ENCODE measurements at places on chromosomes 7 and 10.

DNA sequence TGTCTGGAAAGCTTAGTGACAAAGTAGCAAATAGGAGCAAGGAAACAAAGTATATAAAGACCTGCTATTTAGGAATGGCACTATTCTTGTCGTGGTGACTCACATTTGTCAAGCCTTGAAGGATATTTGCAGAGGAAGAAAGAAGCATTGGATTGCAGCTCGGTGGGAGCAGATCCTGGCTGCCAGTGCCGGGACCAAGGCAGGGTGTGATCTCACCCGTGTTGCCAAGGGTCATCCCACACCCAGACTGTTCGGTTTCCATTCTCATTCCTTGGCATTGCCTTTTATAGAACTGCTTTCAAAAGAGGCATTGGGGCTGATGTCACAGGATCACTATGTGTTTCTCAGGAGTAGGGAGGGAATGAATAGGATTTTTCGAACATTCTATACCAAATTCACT lies 176.2 kb downstream of the GALNT17 start:
- no peak for DNase-seq

DNA sequence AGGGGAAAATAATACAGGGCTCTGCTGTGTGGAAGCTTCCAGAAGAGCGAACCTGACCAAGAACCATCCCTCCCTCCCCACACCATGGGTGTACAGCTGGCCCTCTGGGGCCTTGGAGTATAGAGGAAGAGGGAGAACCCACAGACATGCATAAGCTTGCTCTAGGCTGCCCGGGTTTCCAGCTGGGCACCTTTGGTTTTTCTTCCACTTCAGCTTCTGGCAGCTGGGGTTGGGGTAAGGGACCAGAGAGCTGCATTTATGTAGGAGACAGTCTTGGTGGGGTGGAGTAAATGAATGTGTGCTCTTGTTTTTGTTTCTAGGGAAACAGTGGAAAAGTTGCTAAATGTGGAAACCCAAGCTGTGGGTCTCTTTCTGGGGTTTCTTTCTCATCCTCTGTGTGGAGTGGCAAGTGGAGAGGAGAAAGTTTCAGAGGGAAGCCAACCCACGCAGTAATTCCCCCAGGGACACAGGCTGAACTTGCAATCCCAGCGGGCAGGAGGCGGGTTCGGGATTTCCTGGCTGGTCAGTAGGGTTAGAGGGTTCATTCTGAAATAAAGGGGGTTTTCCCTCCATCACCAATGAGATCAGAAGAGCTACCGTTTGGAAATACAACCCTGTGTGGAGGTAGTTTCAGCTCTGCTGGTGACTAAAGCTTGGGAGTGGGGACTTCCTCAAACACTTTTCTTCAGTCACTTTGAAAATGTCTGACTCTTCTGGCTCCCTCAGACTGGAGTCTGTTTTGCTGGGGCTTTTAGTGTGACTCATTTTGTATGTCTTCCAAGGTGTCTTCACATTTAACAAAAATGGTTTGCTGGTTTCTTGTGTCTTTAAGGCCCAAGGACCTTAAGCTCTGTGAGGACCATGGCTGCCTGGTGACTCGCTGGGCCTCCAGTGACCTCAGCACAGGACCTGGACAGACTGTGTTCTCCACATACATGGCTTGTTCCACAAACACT lies 22.2 kb upstream of the SRGN start:
- no peak for DNase-seq

GRCh38 chr7:65927489-65928448 lies 54.2 kb downstream of the GUSB start:
- no peak for DNase-seq

DNA sequence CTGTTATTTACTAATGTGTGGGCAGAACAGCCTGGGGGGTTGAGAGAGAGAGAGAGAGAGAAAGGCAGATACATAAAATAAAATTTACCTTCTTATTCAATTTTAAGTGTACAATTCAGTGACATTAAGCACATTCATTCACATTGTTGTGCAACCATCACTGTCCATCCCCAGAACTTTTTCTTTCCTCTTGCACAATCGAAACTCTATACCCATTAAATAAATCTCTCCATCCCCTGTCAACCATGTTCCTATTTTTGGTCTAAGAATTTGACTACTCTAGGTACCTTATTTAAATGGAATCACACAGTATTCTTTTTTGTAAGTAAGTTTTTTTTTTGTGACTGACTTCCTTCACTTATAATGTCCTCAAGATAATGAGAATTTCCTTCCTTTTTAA lies 181.6 kb downstream of the SND1 start:
- no peak for DNase-seq

DNA sequence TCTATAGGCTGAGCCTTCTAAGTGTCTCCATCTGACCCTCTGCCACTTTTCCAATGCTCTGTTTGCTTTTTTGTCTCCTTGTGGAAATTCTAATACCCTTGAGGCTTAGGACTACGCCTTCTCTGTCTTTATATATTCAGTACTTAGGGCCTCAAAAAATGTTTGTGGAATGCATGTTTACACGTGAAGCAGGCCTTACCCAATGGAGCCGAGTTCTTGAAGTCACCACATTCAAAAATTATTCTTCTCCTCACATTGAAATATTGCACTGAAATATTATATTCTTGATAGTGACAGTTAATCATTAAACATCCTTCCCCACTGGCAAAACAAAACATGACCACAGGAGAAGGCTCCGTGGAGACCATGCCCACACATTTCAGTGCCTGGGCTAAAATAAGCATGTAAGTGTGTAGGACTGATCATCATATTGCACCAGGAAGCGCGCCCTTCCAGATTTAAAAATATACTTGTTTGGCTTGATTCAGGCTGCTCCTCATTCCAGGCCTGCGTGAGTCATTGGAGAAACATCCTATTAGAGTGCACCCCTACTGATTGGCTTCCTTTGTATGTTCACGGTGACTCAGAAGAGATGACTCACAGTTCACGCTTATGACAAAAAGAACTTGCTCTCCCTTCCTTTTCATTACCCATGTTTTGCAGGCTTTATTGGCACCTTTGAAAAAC lies 307.4 kb upstream of the AOAH start:
- peak; percentile 84 for DNase-seq

DNA sequence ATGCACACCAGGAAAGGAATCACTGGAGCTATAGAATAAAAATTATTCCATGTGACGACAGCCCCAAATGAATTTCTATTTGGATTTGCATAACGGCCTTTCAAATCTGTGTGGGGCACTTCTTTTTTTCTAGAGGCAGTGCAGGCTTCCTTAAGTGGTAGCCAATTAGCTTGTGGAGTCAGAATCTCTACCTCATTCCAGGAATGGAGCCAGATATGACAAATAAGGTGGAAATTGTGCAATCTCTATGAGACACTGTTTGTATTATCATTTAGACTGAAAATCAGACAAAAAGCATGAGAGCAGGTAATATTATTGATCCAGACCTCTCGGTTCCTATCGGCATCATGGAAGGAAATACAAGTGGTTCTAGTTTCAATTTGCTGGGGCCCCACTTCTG lies 78.7 kb downstream of the BEND7 start:
- DNase-seq = no peak

GRCh38 chr7:43873300-43873699 lies 4.0 kb upstream of the MRPS24 start:
- DNase-seq = no peak

DNA sequence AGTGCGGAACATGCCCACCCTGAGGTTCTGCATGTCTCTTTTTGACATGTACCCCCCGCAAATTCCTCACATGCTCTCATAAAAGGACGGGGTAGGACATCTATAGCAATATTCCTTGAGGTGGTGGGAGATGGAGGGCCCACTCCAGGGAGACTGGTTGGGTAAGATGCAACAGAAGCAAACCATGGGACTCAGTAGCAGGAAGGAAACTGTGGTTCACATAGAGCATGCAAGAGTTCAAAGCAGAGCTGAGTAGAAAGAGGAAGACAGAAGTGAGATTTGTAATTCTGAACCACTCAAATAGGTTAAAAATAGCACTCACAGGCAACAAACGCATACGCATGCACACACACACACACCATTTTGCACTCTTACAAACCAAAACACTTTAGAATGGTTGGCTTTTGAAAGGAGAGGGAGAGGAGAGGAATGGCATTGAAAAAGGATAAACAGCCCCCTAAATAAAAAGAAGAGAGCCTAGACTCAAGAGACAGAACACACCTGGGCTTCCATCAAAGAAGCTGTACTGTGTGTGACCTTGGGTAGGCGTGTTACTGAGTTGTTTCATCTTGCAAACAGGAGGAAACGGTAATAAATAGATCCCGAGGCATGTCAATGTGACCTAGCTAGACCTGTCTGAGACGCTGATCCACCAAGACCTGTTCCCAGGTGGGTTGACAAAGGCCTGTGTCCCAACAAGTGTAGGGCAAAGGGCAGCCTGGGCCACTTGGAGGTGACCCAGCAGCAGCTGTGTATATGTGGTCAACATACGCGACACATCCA lies 77.6 kb upstream of the LRRC4 start:
- DNase-seq = no peak

GRCh38 chr10:96358851-96359540 lies at the start of gene OPALIN:
Gene OPALIN (minus strand): TSS chr10:96359002. CDS start chr10:96358896, 106 bp downstream.
- DNase-seq = no peak

DNA sequence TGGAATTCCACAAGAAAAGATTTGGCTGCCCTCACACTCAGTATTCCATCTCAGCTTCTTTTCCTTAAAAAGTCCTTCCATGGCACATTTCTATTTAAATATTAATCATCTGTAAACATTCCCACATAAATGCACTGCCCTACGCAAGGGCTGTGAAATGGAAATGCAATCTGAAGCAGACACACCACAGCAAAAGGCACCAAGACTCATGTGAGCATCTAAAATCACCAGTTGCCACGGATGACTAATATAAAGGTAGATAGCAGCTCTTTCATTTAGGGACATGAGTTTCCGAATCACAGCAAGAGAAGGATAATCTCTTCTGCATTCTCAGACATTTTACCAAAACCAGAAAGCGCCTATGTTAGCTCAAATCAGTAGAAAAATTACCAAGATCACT lies 31.6 kb downstream of the COA1 start:
- no peak for DNase-seq

DNA sequence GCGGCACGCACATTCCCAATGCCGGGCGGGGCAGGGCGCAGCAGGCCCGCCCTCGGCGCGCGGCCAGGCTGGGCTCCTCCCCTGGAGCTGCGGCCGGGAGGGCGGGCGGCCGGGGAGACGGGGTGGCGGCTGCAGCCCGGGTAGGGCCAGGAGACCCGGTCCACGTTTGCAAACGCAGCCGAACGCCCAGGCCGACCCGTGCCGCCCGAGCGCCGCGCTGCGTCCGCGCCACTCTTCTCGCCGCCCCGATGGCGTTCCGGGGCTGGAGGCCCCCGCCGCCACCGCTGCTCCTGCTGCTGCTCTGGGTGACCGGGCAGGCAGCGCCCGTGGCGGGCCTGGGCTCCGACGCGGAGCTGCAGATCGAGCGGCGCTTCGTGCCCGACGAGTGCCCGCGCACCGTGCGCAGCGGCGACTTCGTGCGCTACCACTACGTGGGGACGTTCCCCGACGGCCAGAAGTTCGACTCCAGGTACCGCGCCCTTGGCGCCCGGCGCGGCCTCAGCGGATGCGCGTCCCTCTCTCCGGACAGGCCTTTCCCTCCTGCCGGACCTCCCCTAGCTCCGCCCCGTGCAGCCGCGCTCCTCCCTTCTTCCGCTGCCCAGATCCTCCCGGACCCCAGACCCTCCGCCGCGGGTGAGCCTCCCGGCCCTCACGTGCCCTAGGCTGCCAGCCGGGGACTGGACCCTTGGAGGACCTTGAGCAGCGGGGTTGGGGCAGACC lies at the start of gene FKBP9:
FKBP9 (plus strand) TSS at position 115 of the 720 bp plus-strand sequence; CDS start at position 249, 134 bp downstream.
- DNase-seq = peak; percentile 92

- DNase-seq = no peak
Observed at GRCh38 chr10:74977913-74978847, 133.3 kb upstream of the SAMD8 start.

DNA sequence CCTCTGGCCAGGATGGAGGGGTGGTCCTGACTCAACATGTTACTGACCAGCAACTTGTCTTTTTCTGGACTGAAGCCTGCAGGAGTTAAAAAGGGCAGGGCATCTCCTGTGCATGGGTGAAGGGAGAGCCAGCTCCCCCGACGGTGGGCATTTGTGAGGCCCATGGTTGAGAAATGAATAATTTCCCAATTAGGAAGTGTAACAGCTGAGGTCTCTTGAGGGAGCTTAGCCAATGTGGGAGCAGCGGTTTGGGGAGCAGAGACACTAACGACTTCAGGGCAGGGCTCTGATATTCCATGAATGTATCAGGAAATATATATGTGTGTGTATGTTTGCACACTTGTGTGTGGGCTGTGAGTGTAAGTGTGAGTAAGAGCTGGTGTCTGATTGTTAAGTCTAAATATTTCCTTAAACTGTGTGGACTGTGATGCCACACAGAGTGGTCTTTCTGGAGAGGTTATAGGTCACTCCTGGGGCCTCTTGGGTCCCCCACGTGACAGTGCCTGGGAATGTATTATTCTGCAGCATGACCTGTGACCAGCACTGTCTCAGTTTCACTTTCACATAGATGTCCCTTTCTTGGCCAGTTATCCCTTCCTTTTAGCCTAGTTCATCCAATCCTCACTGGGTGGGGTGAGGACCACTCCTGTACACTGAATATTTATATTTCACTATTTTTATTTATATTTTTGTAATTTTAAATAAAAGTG lies 6.0 kb downstream of the PLAU start:
- DNase-seq = no peak

GRCh38 chr7:117038408-117038807 lies 85.1 kb downstream of the ST7 start:
- no peak for DNase-seq

- no peak for DNase-seq
Observed at GRCh38 chr7:42914009-42914408, 2.1 kb upstream of the C7orf25 start.

DNA sequence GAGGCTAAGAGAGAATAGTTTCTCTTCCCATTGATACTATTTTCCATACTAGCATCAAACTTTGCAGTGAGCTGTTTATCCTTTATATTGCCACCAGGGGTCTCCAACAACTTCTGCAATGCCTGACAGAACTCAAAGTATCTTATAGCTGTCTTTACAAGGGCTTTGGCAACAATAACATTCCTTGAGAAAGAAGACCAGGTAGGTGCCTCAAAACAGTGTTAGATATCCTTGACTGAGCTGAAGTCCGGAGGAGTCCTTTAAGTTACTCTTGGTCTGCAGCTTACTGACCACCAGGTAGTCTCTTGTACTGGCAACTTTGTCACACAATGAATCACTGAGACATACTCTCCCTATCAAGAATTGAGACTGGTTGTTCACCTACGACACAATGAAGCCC lies 30.0 kb upstream of the TES start:
- no peak for DNase-seq

GRCh38 chr7:120955577-120956149 lies 5.1 kb downstream of the ING3 start:
- DNase-seq = no peak

DNA sequence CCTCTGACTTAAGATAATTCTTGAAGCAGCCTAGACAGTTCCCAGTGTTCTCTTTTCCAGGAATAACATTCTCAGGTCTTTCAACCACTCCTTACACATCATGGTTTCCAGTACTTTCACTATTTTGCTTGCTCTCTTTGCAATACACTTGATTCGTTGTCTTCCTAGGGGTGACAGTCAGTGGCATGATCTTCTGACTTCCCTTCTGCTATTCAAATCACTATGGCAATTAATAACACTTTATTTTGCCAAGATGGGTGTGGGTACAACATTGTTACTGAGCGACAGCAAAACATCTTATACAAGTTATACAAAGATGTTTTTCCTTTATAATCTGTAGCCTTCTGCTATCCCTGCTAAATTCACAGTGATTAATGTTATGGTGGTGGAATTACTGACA lies 15.3 kb downstream of the ARL3 start:
- DNase-seq = no peak
